ENCODE measurements at places on chromosomes 5 and 9.

GRCh38 chr9:115328677-115329076 lies 210.7 kb upstream of the TNC start:
- DNase-seq = no peak

DNA sequence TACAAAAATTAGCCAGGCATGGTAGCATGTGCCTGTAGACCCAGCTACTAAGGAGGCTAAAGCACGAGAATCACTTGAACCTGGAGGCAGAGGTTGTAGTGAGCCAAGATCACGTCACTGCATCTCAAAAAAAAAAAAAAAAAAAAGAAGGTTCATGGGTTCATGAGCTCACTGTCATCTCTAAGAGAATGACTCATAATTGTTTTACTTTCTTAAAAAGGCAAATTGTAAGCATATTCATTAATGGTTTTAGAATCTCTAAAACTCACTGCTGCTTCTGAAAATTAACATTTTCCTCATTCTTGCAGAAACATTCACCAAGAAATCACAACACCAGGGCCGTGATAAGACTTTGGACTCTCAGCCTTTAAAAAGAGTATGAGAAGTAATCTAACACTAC lies 103.6 kb downstream of the GNA14 start:
- DNase-seq = no peak

DNA sequence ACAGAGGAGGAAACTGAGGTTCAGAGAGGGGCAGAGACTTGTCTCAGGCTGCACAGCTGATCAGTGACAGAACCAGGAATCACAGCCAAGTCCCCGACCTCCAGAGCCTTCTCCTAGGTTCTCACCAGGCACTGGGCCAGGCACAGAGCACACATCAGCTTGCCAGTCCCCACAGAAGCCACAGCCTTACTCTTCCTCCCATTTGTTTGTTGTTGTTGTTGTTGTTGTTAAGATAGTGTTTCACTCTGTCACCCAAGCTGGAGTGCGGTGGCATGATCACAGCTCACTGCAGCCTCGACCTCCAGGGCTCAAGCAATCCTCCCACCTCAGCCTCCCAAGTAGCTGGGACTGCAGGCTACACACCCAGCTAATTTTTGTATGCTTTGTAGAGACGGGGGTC lies 41.4 kb downstream of the NAIF1 start:
- DNase-seq = no peak

DNA sequence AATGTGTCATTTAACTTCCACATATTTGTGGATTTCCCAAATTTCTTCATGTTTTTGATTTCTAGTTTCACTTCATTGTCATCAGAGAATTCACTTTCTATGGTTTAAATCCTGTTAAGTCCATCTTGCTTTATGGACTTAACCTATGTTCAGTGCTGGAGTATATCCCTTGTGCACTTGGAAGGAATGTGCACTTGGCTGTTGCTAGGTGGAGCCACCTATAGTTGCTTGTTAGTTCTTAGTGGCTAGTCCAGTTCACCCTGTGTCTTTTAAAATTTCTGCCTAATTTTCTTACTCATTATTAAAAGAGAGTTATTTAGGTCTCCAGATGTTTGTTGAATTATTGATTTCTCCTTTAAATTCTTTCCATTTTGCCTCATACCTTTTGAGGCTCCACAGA lies 1472.5 kb upstream of the CDH6 start:
- DNase-seq = no peak

- no peak for DNase-seq
These were observed 24.6 kb downstream of the GFPT2 start for GRCh38 chr5:180328296-180329137.

GRCh38 chr9:121720311-121721057 lies 69.0 kb downstream of the DAB2IP start:
- no peak for DNase-seq

DNA sequence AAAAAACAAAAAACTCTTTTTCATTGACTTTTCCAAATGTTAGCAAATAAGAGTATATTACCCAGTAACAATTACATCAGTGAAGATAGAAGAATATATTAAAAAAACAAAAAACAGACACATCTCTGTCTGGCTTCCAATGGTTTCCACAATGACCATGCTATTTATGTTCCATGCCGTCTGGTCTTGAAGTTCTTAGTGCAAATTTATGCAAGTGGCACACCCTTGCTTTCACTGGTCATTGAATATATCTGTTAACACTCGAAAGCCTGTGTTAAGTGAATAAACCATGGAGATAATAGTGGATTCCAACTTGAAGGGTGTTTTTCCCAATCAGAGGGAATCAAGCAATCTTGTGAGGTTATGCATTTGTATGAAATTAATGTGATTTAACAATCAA lies 291.9 kb downstream of the KCTD16 start:
- DNase-seq = no peak

- no peak for DNase-seq
These were observed 3.9 kb upstream of the PURA start for GRCh38 chr5:140109759-140110645.

GRCh38 chr9:127714020-127714750 lies 1.3 kb downstream of the PTRH1 start:
- no peak for DNase-seq

DNA sequence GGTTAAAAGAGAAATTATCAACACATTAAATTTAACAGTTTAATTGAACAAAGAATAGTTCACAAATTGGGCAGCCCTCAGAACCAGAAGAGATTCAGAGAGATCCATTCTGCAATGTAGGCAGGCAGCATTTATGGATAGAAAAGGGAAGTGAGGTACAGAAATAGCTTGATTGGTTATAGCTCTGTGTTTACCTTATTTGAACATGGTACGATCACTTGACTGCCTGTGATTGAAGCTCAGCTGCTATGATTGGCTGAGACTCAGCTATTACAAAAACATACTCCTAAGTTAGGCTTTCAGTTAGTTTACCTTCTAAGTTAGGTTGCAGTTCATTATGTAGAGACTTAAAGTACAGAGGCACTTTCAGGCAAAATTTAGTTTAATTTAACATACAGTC lies 7.3 kb downstream of the CNTRL start:
- no peak for DNase-seq

- DNase-seq = no peak
These were observed 92.4 kb upstream of the CAST start for GRCh38 chr5:96569770-96570169.

DNA sequence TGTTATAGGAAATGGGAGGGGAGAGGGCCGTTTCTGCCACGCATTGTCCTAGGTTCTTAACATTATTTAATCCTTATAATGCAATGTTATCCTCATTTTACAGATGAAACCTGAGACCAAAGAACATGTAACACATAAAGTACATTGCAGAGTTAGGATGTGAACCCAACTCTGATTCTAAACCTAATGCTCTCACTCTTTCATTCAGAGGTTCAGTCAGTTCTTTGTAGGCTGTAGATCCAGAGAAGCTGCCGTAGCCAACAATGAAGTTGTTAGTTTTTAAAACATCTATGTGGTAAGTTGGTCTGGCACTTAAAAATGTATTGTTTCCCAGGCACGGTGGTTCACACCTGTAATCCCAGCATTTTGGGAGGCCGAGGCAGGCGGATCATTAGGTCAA lies 10.5 kb upstream of the PSMD5 start:
- no peak for DNase-seq

DNA sequence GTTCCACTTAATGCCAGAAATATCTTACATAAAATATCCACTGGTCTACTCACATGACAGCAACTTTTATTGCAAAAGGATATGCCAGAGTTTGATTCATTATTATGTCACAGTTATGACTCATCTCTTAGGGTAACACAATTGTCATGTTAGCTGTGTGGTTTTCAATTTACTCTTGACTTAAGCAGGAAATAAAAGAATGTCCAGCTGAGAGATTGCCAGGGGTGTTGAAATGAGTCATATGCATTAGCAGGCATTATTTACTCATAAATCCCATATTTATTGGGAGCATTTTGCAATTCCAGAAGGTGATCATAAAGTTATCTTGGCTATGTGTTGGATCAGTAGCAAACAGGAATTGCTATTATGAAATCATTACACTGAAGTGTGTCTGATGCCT lies 1164.6 kb upstream of the CDH18 start:
- DNase-seq = no peak

DNA sequence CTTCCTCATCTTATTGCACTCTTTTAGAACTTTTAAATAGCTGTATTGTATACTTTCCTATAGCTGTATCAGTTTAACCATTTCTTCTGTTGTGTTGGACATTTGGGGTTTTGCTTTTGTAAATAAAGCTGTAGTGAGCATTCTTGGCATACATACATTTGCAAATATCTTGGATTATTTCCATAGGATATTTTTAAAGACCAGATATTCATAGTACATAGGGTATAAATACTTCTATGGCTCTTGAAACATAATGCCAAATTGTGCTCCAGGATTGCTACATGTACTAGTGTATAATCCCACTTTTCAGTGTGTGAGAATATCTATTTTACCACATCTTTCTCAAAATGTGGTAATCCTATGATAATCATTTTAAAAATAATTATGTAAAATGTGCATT lies 51.2 kb downstream of the SCAMP1 start:
- no peak for DNase-seq

- no peak for DNase-seq
These were observed 98.1 kb upstream of the PAPPA start for GRCh38 chr9:116055536-116055935.

- DNase-seq = no peak
These were observed 8.8 kb downstream of the PRXL2C start for GRCh38 chr9:96646081-96646991.

GRCh38 chr5:78751872-78752271 lies 103.3 kb upstream of the LHFPL2 start:
- no peak for DNase-seq

- peak; percentile 45 for DNase-seq
These were observed 915 bp downstream of the HSDL2 start for GRCh38 chr9:112380825-112381221.

DNA sequence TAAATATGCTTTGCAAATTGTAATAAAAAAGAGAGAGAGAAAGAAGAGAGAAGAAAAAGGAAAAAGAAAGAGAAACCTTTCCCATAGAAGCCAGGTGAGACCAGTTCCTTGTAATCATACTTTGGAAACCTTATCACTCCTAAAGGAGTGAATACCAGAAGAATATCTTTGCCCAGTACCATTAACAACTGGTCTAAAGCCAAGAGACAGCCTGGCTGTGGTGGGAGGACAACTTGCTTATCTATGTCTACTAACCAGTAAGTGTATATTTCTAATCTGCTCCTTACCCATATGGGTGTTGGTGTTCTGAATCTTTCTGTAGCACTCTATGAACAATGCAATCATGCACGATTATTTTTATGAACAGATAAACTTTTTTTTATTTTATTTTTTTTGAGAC lies 10.5 kb upstream of the TXN start:
- no peak for DNase-seq

GRCh38 chr9:81814794-81815464 lies 113.3 kb upstream of the SPATA31D4 start:
- DNase-seq = no peak

GRCh38 chr5:30121043-30121442 lies 1072.4 kb upstream of the CDH6 start:
- no peak for DNase-seq

DNA sequence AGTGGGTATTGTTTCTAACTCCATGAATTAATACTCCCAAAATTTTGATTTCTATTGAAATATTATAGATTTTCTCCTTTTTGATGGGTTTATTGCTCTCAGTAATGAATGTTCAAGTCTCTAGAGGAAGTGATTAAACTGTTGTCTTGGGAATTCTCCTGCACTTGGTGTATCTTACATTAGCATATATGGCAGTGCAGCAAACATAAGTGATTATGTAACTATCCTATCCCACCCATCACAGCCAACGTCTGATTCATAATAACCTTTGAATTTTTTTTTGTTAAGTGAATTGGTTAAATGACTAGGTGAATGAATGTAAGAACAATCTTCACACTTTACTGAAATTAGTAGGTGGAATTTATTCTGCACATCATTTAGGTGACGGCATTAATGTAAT lies 483.7 kb downstream of the TAF11L14 start:
- DNase-seq = no peak

DNA sequence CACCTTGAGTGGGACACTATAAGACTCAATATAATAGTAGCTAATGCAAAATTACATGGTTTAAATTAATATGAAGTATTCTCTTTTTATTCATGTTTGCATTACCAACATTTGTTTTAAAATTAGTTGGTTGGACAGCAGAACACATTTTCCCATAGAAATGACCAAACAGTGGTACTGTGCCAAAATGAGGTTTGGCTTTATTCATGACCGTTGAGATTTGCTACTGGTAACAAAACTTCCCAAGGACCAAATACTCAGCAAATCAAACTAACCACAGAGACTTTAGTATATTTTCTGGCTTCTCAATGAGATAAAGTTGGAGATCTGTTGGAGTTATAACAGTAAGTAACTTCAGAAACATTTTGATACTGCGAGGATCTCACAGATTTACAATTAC lies 637.8 kb upstream of the MEF2C start:
- DNase-seq = no peak

- DNase-seq = no peak
These were observed 65.5 kb downstream of the EPB41L4B start for GRCh38 chr9:109255394-109255793.

GRCh38 chr5:139461698-139462097 lies 845 bp downstream of the ECSCR start:
- no peak for DNase-seq

DNA sequence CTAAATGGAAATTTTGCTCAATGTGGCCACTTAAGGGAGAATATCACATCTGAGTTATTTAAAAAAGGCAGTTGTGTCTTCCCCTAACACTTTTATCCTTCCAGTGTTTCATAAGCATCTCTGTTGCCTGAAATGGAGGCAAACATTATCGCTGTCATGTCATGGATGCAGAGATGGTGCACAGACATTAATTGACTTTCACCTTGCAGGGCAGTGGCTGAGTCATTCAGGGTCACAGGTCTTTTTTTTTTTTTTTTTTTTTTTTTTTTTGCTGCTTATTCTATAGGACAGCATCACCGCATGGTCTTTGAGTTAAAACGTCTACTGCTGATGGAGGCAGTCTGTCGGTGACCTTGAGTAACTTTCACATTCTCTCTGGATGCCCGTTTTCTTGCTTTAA lies 36.3 kb upstream of the KLF9 start:
- no peak for DNase-seq

GRCh38 chr5:176426876-176427275 lies 10.5 kb upstream of the CLTB start:
- DNase-seq = no peak

GRCh38 chr9:83588256-83588655 lies 34.7 kb upstream of the IDNK start:
- no peak for DNase-seq

GRCh38 chr9:105858006-105858690 lies 163.8 kb downstream of the TMEM38B start:
- no peak for DNase-seq

DNA sequence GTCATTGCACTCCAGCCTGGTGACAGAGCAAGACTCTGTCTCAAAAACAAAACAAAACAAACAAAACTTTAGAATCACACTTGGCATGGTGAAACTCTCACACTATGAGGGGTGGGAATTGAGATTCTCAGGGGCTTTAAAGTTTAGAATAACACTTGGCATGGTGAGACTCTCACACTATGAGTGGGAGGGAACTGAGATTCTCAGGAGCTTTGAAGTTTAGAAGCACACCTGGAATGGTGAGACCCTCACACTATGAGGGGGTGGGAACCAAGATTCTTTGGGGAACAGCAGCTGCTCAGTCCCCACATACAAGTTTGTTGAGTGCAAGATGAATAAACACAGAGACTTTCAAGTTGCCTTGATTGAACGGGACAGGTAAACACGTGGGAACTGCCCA lies 149.4 kb downstream of the HSD17B3 start:
- DNase-seq = no peak

GRCh38 chr9:127390563-127390962 lies 6.4 kb upstream of the SLC2A8 start:
- no peak for DNase-seq
